Right atrium auricular region (tissue), 2 donors: ENCODE measurements at places on chromosomes 4 and X. TPM values are rescaled to one million over a fixed set of nuclear protein-coding genes. Genes with fewer than 3 reads are reported as not detected.

GRCh38 chr4:28357990-28358389, 1497.3 kb downstream of the STIM2 start:
- DNase-seq: no peak

DNA sequence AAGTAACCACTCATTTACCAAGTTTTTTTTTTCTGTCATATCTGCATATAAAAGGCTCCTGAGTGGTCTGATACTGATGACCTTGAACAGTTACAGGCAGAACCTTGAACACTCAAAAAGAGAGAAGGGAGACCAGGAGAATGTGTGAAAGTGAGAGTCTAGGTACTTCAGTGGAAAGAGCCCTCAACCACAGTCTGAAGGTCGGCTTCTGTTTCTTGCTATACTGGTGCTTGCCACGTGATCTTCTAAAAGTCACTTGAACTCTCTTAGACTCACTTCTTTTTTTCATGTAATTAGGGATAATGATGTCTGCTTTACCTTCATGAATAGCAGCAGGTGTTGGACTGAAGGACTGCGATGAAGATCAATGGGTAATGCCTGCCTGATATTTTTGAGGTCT, 22.8 kb downstream of the GABRB1 start:
- no peak for DNase-seq

IBSP gene
- not detected for total RNA-seq

DNA sequence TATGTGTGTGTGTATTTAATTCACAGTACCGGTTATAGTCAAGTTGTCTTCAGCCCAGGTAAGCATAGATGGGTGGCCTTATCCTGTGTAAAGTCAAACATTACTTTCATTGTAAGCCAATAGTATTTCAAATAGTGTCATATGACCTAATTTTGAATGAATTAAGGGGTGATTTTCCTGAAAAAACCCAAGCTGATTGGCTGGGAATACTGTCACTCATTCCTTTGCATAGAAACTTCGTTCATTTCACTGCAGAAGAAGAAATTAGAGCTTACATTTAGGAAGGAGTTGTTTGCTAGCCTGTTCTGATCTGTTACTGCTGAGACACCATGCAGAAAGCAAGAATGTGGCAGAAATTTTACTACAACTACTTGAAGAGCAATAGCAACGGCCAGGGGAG, 45.4 kb downstream of the SMARCAD1 start:
- DNase-seq: no peak
